Activated T-cell treated with anti-CD3 and anti-CD28 coated beads, Interleukin-2, amount 50 U/mL, for 4 hours (primary cell): ENCODE measurements at places on chromosomes 5 and 9. TPM values are rescaled to one million over a fixed set of nuclear protein-coding genes. Genes with fewer than 3 reads are reported as not detected.

DNA sequence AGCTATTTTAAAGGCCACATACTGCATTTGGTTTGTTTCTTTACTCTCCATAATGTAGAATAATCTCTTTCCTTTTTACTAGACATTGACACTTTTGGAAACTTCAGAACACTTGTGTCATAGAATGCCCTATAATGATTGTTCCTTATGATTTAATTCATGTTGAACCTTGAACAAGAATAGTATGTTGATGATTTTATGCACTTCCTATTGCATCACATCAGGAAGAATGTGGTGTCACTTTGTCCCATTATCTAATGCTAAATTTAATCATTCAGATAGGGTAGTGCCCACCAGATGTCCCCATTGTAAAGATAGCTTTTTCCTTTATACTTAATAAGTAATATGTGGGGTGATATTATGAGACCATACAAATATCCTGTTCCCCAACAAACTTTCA is 19.4 kb upstream of the DEPDC1B start:
- DNase-seq, result no peak

- no peak for DNase-seq
Observed at GRCh38 chr5:1481266-1481958, 36.2 kb upstream of the SLC6A3 start.

- no peak for DNase-seq
Observed at GRCh38 chr5:111061618-111062017, 9.9 kb upstream of the TSLP start.

DNA sequence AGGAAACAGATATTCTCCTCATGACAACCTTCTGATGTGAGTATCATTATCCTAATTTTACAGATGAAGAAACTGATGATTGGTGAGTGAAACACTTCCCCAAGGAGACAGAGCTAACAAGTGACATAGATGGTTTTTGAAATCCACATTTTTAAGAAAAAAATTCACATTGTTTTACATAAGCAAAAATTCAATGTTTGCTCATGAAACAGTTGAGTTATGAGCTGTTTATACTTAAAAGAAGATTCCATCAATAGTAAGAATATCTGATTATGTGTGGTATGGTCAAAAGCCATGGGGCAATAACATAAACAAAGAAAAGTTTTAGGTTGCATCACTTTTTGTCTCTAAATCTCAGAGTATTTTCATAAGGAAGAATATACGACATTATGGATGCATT is 167.9 kb upstream of the PAPPA start:
- no peak for DNase-seq

- no peak for DNase-seq
Observed at GRCh38 chr5:1155191-1156032, 43.5 kb upstream of the SLC12A7 start.

GRCh38 chr9:138003485-138004190 is 126.1 kb downstream of the CACNA1B start:
- DNase-seq, result no peak

DNA sequence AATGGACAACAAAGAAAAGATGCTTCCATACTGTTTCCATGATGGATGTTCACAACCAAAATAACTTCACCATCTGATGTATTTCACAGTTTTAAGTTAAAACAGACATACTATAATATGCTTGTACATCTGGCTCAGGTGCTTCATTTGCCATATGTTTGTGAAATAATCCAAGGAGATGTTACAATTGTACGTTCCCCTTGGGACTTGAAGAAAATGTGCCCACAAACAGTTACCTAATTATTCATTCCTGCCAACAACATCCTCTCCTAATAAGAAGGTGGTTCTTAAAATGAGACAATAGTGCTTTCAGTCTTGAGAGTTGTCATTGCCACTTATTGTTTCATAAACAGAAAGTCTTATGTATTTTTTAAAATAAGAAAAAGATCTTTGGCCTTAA is 33.1 kb upstream of the SMARCA2 start:
- DNase-seq, result no peak

DNA sequence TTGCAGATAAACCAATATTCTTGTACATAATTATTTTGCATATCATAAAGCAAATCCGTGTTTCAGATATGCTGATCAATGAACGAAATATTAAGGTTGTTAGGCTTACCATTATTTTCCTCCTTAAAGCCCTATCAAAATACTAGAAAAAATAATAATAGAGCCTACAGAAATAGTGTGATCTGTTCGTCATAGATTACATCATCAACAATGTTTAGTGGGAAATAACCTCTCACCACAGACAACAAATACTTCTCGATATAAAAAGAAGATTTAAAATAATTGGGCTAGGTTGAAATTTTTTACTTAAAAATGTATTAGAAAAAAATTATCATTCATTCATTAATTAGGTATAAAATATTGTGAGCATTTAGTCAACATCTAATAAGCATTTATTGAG is 71.0 kb upstream of the ADCY2 start:
- no peak for DNase-seq

DNA sequence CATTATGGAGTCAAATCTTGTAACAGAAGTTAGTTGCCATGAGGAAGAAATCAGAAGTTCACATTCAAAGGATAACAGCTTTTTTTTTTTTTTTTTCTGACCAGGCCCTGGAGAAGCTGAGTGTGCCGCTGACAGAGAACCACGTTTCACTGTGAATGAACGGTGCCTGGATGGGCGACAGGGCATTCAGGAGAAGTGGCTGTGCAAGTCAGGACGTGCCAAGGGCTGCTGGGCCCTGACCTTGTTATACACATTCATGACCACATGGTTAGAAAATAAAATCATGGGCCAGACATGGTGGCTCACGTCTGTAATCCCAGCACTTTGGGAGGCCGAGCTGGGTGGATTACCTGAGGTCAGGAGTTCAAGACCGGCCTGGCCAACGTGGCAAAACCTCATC is 91.6 kb downstream of the ANKH start:
- DNase-seq, result no peak

DNA sequence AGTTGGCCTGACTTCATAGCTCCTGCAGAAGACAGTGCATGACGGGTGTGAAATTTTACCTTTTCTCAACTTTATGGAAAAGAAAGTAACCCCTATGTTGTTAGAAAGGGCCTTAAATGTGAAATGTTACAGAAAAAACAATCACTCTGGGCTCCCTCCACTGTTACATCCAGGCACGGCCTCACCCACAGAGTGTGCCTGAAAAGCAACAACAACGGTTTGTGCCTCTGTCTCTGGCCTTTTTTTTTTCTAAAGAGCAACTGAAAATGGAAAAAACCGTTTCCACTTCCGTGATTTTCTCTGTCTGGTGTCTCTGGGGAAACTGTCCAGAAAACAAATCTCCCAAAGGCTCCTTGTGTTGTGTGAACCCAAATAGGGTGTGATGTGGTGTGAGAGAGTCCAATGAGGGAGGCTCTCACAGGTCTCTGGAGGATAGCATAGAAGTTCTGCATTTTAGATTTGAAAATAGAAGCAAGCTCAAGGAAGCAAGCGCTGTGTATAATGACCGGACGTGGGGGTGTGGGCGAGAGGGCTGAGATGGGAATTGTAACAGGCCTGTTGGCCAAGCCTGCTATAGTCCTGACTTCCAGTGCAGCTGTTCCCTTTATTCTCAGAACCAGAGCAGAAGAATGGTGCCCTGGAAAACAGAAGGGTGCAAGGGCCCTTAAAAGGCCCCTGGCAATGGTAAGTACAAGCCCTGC is 221.8 kb upstream of the TUT7 start:
- DNase-seq, result no peak

GRCh38 chr5:44278469-44278868 is 110.8 kb downstream of the FGF10 start:
- DNase-seq, result no peak

- no peak for DNase-seq
Observed at GRCh38 chr5:73367650-73368049, 80.9 kb downstream of the FOXD1 start.

DNA sequence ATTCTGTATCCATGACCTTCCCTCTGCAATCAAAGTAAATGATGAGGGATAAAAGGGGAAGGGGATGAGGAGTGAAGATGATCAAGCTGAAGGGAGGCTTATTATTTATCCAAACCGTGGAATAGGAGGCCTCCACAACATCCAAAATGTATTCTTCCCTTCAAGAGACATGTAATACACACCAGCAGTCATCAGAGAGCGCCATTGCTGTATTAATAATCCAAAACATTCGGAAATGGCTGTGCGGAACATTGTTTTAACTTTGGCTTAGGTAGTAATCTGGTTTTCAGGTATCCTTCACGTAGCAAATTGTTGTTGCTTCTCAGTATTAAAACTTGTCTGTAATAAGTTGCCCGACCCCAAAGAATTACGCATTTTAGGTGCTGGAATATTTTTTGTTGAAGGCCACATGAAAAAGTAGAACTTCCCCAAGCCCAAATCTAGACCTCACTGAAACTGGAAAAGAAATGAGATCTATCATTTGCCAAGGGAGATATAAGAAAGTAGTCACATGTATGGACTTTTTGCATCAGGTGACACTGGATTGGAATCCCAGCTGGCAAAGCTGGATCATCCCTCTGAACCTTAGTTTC is 2.6 kb upstream of the BOD1 start:
- DNase-seq, result peak; percentile 30

GRCh38 chr9:137302118-137302448 is at the start of gene NRARP:
Gene NRARP, minus strand, starts transcription at chr9:137302271. Its CDS starts 343 bp downstream, at chr9:137301928.
- peak; percentile 94 for DNase-seq

DNA sequence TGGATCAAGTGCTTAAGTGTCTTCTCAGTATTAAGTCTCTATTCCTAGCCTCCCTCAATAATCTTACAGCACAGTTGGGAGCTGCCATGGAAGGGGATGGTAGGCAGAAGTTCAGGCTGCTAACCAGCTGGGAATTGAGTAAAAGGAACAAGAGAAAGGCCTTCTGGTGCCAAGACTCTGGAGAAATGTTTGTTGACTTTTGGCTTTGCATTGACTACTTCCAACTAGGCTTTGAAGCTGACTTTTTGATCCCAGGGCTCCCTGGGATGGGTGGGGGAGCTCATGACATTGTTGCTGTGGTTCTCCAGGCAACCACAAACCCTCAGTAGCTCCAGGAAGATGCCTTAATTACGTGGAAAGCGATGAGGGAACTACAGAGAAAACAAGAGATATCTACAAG is 85.2 kb upstream of the HTR4 start:
- no peak for DNase-seq

DNA sequence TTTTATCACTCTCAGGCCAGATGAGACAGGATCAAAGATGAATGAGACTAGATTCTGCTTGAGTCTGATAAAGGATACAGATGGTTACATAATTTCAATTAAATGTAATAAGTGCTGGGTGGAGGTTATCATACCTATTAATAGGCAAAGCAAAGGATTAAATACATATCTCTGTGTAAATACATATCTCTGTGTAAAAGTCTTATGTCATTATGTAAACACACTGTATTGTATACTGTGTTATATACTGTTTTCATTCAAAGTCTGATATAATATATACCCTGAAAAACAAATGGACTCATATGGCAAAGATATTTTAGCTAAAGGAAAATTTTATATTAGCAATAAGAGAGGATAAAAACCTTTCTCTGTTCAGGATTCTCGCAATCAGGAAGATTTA is 605.8 kb upstream of the PTGER4 start:
- DNase-seq, result no peak

DNA sequence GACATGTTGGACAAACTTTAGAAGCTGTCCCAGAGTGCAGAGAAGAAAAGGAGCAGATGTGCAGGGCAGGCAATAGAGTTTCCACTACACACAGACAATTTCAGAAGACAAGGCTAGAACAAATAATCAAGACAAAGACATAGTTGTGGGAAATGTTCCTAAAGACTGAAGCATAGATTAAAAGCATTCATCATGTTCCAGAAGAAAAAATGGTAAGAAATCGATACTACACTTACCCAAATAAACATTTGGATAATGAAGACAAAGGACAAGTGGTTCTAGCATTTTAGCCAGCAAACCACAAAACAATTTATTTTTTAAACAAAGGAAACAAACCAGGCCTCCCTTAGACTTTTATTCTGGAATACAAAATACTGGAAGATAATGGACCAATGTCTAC is 97.9 kb downstream of the FSTL4 start:
- no peak for DNase-seq

DNA sequence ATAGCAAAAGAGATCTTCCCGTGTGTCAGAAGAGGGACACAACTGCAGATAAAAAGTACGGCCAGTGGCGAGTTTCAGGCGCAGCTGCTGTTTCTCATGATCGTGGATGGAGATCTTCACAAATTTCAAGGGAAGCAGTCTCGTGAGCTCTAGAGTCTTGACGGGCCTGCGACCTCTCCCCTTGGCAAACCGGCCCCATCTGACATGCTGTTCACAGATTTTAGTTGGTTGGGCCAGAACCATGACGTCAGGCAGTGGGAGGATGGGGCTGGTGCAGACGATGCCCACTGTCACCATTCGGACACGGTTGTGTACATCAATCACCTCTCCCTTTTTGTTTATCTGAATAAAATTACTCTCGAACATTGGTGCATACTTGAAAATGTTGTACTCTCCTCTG is 396 bp downstream of the GARIN3 start:
- DNase-seq, result no peak

GRCh38 chr9:17004500-17004899 is 130.3 kb upstream of the CNTLN start:
- DNase-seq, result no peak

GRCh38 chr5:106392766-106393165 is 1278.0 kb downstream of the EFNA5 start:
- DNase-seq, result no peak

- no peak for DNase-seq
Observed at GRCh38 chr5:19988457-19988856, 457 bp upstream of the CDH18 start.

DNA sequence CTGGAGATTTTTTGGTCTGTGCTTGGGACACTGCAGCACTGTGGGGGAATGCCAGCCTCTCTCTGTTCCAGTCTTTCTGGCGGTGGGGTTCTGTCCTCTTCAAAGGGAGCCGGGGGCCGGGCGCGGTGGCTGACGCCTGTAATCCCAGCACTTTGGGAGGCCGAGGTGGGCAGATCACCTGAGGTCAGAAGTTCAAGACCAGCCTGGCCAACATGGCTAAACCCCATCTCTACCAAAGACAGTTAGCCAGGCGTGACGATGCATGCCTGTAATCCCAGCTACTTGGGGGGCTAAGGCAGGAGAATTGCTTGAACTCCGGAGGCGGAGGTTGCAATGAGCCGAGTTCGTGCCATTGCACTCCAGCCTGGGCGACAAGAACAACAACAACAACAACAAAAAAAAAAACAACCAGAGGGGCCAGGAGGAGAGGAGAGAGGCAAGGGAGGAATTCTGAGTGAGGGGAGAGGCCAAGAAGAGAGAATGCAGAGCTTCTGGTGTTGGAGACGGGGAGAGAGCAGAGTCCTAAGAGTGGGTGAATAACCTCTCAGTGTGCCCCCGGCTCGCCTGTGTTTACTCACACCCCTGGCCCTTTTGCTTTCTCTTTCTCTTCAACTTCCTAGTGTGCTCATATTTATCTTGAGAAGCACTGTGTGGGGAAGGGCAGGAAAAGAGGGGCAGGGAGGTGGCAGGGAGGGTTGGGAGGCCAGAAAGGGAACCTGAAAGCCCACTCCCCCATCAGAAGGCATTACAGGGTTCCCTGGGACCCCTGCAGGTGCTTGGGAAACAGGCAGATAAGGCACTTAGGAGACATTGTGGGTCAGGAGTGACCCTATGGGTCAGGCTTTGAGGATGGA is 3.2 kb upstream of the SET start:
- DNase-seq, result peak; percentile 39

CCDC187 gene
- total RNA-seq, result not detected

FGF18 gene
- total RNA-seq, result 0.37 TPM

C7 gene
- total RNA-seq, result 0.63 TPM

PRR16 gene
- total RNA-seq, result not detected

COL15A1 gene
- 0.05 TPM for total RNA-seq

SPINK5 gene
- total RNA-seq, result not detected

ASPN gene
- total RNA-seq, result not detected

REEP2 gene
- total RNA-seq, result 1.8 TPM

ZNF608 gene
- total RNA-seq, result 0.10 TPM

FOXD4L6 gene
- not detected for total RNA-seq

CER1 gene
- not detected for total RNA-seq

DND1 gene
- 3.1 TPM for total RNA-seq
